ENCODE measurements at places on chromosomes 1 and 21.
A peak's percentile ranks its signal among the peaks of the same experiment; 100 is the strongest.

- DNase-seq, result no peak
Measured at GRCh38 chr1:29633771-29634170, 397.4 kb downstream of the PTPRU start.

- peak; percentile 41 for DNase-seq
Measured at GRCh38 chr1:54548389-54549044, 489 bp downstream of the ACOT11 start.

DNA sequence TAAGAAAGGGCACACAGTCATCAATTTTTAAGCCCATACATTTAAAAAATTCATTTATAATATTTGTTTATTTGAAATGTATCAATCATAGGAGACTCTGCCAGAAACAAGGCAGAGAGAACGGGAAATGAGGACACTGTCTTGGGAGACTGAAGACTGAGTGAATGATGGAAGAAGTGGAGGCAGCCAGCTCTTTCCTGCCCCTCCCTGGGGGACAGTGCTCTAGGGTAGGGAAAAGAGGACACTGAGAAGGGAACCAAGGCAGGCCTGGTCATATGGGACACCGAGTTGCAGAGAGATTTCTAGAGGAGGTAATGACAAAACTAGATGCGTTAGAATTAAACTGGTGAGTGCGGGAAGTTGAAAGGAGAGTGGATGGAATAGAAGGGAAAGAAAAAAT, 31.6 kb downstream of the EEIG2 start:
- DNase-seq, result no peak

- DNase-seq, result no peak
Measured at GRCh38 chr1:26044971-26045721, 772 bp downstream of the SLC30A2 start.

DNA sequence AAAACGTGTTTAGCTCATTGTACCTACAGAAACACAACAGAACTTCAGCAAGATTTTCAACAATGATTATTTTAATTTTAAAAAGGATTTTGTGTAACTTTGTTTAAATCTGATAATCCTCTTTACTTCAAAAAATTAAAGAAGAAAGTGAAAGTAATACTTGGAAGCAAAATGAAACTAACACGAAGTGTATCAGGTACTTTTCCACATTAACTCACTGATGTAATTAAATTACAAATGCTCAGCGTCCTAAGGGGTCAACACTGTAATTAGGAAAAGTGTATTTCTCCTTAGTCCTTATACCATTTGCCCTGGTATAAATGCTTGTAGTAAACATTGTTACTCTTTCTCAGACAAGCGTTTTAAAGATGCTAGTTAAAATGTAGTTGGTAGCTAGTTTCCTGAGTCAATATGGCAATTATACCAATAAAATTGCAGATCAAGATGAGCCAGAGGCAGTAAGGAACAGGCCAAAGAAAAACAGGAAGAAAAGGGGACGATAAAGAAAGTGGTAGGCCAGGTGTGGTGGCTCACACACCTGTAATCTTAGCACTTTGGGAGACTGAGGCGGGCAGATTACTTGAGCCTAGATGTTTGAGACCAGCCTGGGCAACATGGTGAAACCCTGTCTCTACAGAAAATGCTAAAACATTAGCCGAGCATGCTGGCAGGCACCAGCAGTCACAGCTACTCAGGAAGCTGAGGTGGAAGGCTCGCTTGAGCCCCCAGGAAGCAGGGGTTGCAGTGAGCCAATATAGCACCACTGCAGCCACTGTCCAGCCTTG, 553.0 kb downstream of the SMYD3 start:
- no peak for DNase-seq

GRCh38 chr21:38679534-38679933, 126.2 kb upstream of the ETS2 start:
- DNase-seq, result no peak

GRCh38 chr1:22292011-22292788, 149.3 kb upstream of the WNT4 start:
- DNase-seq, result no peak

GRCh38 chr1:234698686-234699085, 88.7 kb upstream of the IRF2BP2 start:
- no peak for DNase-seq

GRCh38 chr1:3257788-3258187, 188.8 kb downstream of the PRDM16 start:
- no peak for DNase-seq

GRCh38 chr1:150186789-150187559, 37.3 kb downstream of the PLEKHO1 start:
- DNase-seq, result no peak
